ENCODE measurements at places on chromosomes 5 and 9.
A peak's percentile ranks its signal among the peaks of the same experiment; 100 is the strongest.

DNA sequence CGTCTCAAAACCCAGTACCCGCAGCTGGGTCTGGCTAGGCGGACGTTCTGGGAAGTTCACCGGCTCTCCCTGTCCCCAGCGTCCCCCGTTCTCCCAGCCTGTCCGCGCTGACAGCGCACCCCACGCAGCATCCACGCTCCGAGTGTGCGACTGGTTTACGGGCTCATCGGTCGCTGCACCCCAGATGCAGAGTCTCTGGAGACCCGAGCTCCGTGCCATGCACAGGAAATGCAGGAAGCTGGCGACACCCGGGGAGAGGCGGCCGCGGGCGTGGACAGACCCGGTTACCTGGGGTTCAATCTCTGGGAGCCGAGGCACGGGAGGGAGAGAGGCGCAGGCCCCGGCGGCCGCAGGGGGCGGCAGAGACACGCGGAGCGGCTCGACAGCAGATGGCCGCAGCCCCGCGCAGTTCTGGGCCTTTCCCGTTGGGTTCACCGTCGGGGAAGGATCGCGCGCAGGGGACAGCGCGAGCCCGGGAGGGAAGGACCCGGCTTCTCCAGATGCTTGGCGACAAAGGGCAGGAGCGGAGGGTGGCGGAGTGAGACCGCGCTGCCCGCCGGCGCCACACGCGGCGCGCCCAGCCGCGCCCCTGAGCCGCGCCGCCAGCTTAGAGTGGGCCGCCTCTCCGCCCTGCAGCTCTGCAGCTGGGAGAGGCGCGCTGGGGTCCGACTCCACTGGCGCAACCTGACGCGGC is 558 bp downstream of the SHROOM1 start:
- peak; percentile 87 for DNase-seq

DNA sequence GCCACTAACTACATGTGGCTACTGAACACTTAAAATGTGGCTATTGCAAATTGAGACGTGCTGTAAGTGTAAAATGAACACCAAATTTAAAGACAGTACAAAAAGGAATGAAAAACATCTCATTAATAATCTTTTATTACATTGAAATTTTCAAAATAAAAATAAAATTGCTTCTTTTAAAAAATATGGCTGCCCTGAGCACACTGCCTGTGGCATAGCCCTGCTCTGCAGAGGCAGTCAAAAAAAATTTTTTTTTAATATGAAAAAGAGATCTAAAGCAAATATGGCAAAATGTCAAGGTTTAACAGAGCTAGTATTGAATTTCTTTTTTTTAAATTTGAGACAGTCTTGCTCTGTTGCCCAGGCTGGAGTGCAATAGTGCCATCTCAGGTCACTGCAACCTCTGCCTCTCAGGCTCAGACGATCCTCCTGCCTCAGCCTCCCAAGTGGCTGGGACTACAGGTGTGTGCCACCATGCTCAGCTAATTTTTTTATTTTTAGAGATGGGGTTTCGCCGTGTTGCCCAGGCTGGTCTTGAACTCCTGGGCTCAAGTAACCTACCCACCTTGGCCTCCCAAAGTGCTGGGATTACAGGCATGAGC is 25.6 kb downstream of the CARNMT1 start:
- DNase-seq: no peak

DNA sequence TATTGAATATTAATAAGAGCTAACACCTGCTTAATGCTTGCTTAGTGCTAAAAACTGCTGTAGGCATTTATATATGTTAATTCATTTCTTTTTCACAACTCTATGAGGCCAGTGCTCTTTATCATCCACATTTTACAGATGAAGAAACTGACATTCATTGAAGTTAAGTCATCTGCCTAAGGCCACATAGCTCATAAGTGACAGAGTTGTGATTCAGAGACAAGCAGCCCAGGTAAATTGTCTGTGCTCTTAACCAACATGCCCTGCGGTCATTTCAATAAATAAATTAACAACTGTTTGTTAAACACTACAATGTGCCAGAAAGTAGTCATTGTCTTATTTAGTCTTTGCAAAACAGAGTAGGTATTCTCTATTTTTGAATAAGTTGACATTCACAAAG is 1354.4 kb upstream of the C9orf72 start:
- DNase-seq: no peak

DNA sequence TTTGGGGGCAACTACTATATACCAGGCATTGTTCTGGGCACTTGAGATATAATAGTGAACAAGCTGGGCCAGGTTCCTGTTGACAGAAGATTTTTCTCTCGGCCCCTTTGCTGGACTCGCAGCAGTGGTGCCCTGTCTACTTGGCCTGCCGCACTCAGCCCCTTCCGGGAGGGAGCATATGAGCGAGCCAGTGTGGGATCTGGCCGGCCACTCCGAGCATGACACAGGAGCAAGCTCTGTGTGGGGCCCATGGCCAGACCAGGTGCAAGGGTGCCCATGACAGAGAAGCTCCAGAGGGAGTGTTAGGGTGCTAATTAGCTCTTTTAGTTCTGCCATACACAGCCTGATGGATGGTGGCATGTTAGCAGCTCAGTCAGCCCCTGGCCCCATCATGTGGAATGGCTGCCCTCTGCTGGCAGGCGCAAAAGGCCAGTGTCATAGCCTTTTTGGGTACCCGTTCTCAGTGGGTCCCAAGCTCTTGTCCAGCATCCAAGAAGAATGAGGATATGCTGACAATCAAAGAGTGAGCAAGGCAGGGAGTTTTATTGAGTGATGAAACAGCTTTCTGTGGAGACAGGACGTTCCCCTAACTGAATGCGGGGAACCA is 9.3 kb upstream of the KIF4B start:
- DNase-seq: peak; percentile 37

- peak; percentile 5 for DNase-seq
These were observed 2.1 kb downstream of the QRFP start for GRCh38 chr9:130894546-130894945.

DNA sequence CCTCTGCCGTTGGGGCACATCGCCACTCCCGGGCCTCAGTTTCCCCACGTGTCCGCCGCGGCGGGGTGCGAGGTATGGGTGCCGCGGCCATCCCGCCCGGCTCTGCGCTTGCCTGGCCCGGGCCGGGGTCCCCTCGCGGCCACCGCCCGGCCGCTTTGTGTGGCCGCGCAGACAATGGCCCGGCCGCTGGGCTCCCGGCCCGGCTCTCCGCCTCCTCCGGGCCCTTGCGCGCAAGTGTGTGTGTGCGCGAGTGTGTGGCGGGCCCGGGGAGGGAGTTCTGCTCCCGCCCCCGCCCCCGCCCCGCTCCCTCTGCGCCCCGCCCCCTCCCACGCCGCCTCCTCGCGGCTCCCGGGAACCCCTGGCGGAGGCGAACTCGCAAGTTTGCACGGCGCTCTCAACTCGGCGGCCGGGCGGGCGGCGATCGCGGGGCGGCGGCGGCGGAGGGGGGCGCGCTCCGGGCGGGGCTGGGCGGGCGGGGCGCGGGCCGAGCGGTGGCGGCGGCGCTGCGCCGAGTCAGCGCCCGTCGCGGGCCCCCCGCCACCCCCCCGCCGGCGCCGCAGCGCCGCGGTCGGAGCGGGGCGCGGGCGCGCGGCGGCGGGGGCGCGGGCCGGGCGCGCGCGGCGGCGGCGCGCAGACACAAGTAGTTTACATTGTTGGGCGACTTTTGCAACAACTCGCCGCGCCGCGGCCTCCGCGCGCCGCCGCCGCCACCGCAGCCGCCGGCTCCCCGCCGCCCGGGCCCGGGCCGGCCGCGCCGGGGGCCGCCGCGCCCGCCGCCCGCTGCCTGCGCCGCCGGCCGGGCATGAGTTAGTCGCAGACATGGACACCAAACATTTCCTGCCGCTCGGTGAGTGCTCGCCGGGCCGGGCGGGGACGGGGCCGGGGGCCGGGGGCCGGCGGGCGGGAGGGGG is at the start of gene RXRA:
RXRA (plus strand) TSS at position 643 of the 911 bp plus-strand sequence; CDS start at position 820, 177 bp downstream.
- DNase-seq: peak; percentile 93

- DNase-seq: no peak
These were observed 2.1 kb upstream of the ALDH7A1 start for GRCh38 chr5:126597156-126597555.

GRCh38 chr5:172554562-172554961 is 86.5 kb upstream of the NEURL1B start:
- peak; percentile 61 for DNase-seq

DNA sequence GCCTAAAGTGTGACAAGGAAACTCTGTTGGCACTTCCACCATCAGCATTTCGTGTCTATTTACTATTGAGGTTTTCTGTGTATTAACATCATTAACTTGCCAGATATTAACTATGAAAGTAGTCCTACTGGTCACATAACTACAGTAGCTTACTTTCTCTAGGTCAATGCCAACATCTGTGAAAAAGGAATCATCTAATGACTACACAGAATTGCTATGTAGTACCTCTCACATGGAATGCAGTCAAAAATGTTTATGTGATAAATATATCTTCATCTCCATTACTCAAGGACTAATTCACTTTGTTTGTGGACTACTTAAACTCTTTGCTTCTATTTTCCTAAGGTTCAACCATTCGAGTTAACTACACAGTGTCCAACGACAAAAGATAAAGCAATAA is 2.1 kb downstream of the SCAI start:
- DNase-seq: no peak

DNA sequence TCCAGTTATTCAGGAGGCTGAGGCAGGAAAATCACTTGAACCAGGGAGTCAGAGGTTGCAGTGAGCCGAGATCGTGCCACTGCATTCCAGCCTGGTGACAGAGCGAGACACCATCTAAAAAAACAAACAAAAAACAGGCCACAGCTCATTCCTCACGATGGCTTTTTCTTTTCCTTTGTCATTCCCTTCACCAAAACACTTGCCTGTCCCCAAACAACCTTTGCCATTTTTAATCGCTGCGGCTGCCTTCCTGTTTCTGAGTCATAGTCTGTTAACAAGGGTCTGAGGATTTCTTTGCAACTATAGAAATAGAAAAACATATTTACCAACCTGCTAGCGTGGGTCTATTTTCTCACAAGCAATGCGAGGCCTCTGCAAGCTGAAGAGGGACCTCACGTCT is 123.0 kb upstream of the FSTL4 start:
- DNase-seq: no peak

DNA sequence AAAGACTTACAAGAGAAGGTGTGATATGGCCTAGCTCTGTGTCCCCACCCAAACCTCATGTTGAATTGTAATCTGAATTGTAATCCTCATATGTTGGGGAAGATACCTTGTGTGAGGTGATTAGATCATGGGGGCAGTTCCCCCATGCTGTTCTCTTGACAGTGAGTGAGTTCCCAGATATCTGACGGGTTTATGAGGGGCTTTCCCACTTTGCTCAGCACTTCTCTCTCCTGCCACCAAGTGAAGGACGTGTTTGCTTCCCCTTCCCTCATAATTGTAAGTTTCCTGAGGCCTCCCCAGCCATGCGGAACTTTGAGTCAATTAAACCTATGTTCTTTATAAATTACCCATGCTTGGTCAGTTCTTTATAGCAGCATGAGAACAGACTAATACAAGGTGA is 49.0 kb downstream of the CDO1 start:
- DNase-seq: no peak

DNA sequence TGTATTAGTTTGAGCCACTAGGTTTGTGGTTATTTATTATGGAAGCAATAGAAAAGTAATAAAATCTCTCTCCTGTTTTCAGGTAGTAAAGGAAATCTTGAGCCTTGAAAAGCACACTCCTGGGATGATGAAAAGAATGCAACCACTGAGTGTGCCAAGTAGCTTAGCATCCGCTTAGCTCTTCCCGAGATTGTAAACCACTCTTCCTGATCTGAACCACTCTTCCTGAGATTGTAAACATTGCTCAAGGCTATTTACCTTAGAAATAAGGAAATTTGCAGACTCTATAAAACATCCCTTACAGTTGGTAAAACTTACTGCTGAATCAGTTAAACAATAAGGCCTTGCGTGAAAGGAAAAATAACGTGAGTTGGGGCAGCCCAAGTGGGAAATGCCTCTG is 17.4 kb upstream of the IL33 start:
- no peak for DNase-seq

- no peak for DNase-seq
These were observed 90.1 kb upstream of the SPOCK1 start for GRCh38 chr5:137589185-137589584.

DNA sequence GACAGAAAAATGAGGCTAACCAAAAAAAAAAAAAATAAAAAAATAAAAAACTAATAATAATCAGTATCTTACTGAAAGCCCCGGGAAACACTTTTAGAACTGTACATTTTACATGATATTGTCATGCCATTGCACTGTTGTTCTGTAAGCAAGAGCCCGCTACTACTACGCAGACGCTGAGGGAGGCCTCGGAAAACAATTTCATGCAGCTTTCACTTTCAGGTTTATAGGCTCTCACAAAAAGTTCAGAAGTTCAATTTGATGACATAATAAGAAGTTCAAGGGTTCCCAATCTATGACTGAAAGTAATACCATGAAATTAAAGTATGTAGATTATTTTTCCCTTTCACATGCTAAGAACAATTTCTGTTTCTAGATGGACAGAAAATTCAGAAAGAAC is 318.3 kb upstream of the ITGA1 start:
- no peak for DNase-seq

DNA sequence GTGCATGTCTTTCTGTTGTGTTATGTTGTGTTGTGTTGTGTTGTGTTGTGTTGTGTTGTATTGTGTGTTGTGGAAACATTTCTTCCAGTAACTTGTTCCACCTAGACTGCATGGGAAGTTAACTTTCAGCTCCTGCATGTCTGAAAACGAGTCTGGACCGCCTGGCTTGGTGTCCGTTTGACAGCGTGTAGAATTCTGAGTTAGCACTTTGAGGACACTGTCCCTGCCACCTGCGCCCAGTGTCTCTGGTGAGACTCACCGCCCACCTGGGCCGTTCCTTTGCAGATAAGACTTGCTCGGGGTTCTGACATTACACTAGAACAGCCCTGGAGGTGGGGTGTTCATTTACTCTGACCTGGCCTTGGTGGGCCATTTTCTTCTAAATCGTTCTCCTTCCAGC is 42.0 kb downstream of the WNK2 start:
- DNase-seq: peak; percentile 60

DNA sequence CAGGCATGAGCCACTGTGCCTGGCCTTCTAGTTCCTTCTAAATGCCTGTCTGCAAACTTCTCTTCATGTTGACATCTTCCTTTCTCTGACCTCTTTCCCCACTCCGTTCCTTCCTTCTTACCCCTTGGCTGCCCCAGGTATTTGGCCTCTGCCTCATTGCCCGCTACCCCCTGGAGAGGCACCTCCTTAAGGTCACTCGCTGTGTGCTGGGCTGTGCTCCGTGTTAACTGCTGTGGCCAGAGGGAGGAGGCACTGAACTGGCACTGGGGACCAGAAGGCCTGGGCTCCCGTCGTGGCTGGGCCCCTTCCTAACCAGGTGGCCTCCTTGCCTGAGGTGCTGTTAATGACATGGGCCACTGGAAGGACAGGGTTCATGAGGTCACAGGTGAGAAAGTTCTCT is 39.4 kb downstream of the LAMC3 start:
- peak; percentile 21 for DNase-seq

DNA sequence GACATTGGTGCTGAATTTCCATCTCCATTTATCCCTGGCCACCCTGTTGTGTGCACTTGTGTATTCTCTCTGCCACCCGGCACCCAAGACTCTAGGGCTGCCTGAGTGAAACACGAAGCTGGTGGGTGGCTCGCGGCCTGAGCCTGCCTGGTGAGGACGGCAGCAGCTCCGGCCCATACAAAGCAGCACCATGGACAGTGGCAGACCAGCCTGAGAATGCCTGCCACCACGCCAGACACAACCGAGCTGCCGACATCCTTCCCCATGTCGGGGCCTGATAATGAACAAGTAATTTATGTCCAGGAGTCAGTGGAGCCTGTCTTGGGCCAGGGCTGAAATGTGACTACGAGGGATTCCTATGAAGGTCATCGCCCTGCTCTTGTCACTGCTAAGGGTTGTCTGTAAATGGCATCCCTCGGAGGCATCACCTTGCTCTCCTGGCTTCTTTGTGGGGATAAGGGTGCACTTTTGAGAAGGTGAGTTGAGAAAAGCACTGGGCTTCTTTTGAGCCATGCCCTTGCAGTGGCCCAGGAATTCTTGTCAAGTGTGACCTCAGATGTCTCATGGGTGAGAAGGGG is 175.7 kb downstream of the MELK start:
- DNase-seq: no peak

GRCh38 chr5:106321242-106321641 is 1349.5 kb downstream of the EFNA5 start:
- no peak for DNase-seq

Data from Right ventricle myocardium inferior (tissue), 1 donor.